ENCODE measurements at places on chromosomes 5 and 9.
A peak's percentile ranks its signal among the peaks of the same experiment; 100 is the strongest.

DNA sequence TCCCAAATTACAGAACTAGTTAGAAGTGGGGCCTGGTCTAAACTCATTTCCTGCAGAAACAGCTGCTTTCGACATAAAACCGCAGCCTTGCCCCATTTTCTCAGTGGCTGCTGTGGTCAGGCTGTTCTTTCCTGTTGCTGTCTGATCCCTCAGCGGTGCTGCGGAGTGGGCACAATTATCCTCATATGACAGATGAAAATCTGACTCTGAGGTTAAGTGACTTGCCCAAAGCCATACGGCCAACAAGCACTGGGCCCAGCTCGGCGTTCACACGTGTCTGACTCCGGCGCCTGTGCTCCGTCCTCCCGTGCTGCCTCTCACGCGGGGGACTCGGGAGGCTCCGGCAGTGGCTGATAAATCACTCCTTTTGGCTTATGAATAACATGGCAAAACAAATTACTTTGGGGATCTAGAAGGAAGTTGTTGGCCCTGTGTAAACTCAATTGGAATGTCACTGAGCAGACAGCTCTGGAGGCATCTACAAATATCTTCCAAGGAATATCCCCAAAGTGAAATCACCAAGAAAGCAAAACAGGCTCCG is 142.6 kb upstream of the LMX1B start:
- DNase-seq: peak; percentile 76

DNA sequence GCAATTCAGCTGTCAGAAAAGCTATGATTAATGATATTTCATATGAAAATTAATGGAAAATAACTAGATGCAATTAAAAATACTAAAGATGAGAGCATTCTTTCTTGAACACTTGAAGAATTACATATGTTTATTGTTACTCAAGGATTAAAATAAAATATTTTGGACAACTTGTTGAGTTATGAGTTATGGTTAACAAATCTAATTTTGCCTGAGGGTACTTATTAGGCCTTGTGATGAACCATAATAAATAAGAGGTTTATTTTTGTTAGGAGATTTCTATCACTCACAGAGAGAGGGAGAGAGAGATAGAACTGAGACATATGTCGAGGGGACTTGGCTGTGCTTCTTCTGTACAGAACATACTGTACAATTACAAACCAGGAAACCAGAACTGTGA is 183.7 kb downstream of the ISL1 start:
- no peak for DNase-seq

- DNase-seq: no peak
These were observed 150.1 kb upstream of the STK32A start for GRCh38 chr5:147084702-147085101.

- DNase-seq: no peak
These were observed 988.3 kb downstream of the DTWD2 start for GRCh38 chr5:117999939-118000549.

GRCh38 chr5:75054134-75054930 is 2.0 kb upstream of the GCNT4 start:
- peak; percentile 26 for DNase-seq

DNA sequence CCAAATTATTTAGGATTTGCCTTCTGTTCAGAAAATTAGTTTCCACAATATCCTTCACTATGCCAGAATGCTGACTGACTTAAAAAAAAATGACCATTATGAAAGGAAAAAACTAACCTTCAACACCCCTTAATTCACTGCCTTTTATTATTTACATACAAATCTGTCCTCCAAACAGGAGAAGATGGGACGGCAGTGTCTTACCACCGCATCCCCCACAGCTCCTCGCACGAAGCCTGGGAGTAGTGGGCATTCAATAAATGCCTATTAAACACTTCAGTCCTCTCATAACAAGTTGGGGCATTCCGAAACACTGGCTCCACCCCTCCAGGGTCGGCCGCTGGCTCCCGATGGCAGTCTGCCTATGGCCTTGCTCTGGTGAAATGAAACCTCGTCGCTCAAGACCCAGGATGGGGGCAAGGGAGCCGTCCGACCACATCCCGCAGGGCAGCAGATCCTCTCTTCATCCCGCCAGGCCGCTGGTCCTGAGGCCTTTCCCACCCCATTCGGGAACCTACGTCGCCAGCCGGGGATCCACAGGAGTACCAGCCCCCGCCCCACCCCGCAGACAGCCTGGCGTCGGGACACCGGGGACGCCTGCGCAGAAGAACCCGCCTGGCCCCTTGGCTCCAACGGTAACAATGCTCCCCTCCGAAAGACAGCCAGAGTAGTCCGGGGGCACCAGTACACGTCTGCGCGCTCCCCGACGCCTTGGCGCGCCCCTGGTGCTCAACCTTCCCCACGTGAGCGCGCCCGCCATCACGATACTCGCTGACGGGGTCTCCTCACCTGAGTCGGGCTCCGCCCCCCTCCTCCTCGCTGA is 613 bp downstream of the ZBTB5 start:
- peak; percentile 84 for DNase-seq

GRCh38 chr5:2883771-2884170 is 132.3 kb upstream of the IRX2 start:
- DNase-seq: no peak

GRCh38 chr9:82332018-82332773 is 343.6 kb downstream of the SPATA31D1 start:
- DNase-seq: no peak

GRCh38 chr5:110377361-110377760 is 349.1 kb downstream of the TMEM232 start:
- no peak for DNase-seq

DNA sequence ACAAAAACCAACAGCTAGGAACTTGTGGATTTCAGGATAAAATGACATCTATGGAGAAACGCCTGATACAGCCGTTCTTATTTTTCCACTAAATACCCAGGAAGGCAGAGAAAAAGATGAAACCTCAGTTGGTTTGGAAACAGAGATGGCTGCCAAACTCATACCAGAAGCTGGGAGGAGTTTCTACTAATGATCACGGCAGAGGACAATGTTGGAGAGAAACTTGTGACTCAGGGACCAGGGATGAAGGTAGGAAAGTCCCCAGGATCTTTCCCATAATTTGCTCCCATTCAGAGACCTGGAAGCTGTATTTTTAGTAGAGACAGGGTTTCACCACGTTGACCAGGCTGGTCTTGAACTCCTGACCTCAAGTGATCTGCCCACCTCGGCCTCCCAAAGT is 187.1 kb upstream of the IER5L start:
- no peak for DNase-seq

DNA sequence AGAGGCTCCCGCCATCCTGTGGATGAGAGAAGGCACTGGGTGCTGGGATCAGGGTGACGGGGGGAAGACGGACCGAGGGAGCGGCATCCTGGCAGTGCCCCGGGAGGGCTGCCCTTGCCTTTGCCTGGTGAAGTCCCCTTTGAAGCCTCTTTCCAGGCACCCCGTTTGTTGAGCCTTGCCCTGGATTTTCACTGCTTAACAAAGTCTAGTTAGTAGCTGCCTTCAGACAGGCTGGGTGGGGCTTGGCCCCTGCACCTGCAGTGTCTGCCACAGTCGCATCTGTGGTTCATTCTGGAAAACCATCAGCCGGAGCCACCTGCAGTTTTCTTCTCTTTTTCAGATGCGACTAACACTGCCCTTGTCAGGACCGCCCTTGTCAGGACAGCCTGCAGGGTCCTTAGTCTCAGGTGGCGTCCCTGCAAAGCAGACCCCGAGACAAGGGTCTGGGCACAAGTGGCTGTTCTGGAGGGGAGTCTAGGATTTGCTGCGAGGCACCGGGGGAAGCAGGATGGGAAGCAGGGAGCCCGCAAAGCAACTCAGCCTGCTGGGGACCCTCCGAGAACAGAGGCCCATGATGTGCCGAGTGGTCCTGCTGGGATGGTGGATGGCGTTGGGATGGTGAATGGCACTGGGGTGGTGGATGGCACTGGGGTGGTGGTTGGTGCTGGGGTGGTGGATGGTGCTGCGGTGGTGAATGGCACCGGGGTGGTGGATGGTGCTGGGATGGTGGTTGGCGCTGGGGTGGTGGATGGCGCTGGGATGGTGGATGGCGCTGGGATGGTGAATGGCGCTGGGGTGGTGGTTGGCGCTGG is 147.9 kb upstream of the COL5A1 start:
- no peak for DNase-seq

- no peak for DNase-seq
These were observed 162.9 kb downstream of the ZDHHC21 start for GRCh38 chr9:14530366-14530765.

DNA sequence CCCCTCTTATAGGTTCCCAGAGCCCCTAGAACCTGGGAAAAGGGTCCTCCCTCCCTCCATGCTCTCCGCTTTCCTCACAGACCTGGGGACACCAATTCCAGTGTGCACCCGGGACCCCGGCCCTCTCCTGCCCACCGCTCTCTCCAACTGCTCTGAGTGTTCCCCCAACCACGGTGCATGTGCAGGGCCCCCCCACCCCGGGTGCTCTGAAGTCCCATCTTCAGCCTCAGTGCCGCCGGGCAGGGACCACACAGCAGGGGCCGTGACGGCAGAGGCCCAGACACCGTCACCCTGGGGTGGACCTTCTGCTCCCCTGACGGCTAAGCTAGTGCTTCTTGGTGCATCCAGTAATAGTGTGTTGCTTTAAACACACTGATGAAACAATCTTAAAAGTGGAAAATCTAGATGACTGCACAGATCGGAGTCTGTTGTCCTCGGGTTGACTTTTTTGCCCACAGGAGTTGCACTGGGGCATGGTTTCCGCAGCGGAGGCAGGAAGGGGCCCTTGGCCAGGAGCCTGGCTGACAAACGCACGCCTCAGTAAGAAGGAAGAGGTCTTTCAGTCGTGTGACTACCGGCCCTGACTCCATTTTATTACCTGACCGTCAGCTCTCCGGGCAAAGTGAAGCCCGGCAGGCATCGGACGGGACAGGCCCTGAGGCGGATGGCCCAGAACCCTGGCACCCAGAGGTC is 36.2 kb upstream of the SLC6A3 start:
- DNase-seq: no peak

- no peak for DNase-seq
These were observed 15.9 kb upstream of the OMD start for GRCh38 chr9:92439921-92440750.

DNA sequence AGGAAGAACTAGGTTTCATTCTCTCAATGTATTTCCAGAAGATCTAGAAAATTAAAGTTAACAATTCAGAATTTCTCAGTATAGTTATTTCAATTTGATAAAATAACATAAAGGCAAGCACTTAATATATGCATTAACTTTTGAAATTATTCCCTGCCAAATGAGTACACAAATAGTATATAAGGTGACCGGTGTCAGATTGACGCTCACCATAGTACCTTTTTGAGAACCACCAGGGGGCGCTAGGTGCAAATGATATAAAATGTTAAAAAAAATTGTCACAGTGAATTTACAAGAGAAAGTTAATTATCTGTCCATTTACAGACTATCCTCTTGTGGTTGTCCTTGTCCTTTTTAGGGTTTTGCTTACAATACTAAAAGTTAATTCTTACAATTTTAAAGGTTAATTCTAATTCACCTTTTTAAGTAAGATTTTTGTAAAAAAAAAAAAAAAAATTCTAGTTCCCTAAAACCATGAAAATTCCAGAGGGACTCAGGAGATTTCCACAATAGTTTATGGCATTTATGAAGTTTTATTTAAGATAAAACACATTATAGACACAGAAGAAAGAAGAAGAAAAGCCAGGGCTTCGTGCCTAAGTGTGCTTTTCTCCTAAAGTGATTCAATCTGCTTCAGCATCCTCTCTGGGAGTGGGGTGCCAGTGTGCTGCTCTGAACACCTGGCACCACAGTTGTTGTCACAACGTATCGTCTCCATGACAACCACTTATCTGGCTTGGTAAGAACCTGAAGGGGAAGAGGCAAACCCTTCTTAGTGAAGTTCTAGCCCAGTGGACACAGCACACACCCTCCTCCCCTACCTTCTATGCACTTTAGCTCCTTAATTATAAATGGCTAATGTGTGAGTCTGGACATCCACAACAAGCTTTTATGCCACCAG is 1.7 kb downstream of the ADAMTS16 start:
- DNase-seq: peak; percentile 18

DNA sequence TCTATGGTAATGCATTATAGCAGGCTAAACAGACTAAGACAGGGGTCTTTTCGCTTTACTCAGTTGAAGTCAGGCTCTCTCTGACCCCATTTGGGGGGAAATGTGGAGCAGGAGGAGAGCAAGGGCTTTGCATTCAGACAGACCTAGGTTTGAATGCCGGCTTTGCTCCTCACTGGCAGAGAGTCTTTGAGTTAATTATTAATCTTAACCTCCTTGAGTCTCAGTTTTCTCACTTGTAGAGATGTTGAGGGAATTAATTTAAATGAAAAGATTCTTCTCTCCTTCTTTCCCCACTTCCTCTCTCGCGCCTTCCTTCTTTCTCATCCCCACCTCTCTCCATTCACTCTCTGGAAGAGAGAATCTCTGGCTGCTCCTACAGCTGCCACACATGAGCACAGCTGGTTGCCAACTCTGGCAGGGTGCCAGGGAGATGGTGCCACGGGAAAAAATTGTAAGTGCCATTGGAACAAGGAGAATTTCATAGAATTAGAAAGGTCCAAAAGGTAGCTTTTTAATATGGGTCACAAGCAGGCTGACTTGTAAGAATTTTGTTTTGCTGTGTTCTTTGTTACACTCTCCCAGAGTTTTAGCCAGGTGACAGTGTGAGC is 25.2 kb upstream of the GLRA1 start:
- no peak for DNase-seq

DNA sequence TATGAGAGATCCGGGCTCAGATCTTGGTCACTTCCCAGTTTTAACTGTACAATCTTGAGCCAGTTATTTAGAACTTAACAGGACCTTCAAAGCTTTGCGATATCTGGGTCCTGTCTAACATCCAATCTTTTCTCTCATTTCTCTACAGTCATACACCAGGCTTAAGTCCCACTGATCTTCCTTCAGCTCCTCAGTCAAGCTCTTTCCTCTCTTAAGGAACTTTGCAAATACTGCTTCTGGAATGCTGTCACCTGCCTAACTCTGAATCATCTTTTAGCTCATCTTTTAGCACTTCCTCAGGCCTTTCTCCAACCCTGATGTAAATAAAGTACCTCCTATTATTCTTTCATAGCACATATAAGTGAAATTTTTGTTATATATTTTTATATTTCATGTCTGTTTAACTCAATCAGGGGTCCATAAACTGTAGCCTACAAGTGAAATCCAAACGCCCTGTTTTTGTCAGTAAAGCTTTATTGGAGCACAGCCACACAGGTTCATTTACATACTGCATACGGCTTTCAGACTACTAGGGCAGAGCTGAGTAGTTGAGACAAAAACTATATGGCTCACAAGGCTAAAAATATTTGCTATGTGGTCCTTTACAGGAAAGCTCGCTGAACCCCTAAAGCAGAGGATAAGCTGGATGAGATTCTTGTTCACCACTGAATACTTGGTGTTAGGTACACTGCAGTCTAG is 63.5 kb downstream of the MEF2C start:
- no peak for DNase-seq

- no peak for DNase-seq
These were observed 148.5 kb downstream of the EPB41L4A start for GRCh38 chr5:112270299-112271293.

DNA sequence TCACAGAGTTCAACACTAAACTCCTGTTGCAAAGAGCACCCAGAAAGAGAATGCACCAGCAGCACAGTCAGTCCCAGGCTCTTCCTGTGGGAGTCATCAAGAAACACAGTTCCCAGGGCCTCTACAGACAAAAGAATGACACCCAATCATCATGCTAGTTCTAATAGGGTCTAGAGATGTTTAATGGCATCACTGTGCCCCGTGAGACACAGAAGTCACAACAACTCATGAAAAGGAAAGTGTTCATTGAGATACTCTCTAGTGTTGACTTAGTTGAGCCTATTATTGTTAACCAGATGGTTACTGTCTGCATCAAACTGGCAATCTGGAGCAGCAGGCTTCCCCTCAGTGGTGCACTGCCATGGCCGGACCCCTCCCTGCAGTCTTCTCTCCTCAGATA is 1.6 kb downstream of the KLHL3 start:
- DNase-seq: no peak

- no peak for DNase-seq
These were observed 120.2 kb downstream of the SSBP2 start for GRCh38 chr5:81630684-81631083.

GRCh38 chr9:19488721-19489120 is 79.9 kb downstream of the ACER2 start:
- no peak for DNase-seq

Data from T-cell (primary cell).